ENCODE measurements at places on chromosomes 11 and 22.

GRCh38 chr11:16336204-16336603, 20.1 kb downstream of the SOX6 start:
- DNase-seq, result no peak

DNA sequence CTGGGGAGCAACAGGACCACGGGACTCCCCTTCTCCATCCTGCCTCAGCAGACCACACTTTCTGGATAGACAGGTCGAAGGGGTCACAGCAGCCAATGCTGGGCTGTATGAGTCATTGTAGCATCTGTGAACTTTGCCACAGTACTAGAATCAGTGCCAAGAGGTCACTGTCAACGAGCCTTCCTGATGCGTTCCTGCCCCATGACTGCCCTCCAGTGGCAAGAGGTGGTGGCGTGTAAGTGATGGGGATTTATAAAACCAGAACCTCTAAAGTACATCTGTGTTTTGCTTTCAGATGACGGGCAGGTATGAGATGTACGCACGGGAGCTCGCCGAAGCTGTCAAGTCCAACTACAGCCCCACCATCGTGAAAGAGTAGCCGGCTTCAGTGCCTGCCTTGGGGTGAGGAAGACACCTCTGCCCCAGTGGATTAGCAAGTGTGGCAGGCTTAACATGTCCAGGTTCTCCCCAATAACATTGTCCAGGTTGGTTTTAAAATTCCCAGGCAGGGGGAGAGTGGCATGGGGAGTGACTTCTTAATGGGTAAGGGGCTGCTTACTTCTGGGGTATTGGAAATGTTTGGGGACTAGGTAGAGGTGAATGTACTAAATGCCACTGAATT, 29.4 kb downstream of the GUCD1 start:
- DNase-seq, result peak; percentile 81

- no peak for DNase-seq
Observed at GRCh38 chr11:12088047-12088481, 22.3 kb upstream of the MICAL2 start.

- DNase-seq, result no peak
Observed at GRCh38 chr22:26898946-26899605, 241.7 kb downstream of the MIAT start.

DNA sequence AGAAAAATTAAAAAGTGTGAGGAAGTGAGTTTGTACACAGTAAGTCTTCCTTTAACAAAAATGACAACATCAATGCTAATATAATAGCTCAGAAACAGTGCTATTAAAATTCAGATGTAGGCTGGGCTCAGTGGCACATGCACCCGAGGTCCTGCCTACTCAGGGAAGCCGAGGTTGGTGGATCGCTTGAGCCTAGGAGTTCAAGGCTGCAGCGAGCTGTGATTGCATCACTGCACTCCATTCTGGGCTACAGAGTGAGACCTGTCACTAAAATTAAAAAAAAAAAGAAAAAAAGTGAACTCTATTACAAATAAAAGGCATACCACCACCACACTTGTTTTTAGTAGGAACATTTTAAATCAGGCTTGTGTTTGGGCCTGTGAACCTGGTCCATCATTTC, 39.2 kb upstream of the PAX6 start:
- no peak for DNase-seq
